Non-pigmented ciliary epithelial cell (primary cell): ENCODE measurements at places on chromosomes 4 and X.

GRCh38 chr4:139950568-139950967, 203.4 kb downstream of the MAML3 start:
- DNase-seq, result peak; percentile 68

- no peak for DNase-seq
Observed at GRCh38 chr4:74375824-74376426, 11.0 kb downstream of the EREG start.

GRCh38 chr4:65538571-65538970, 131.7 kb downstream of the EPHA5 start:
- peak; percentile 56 for DNase-seq

- peak; percentile 94 for DNase-seq
Observed at GRCh38 chr4:7813674-7814073, 126.0 kb downstream of the AFAP1 start.

- no peak for DNase-seq
Observed at GRCh38 chr4:80111276-80111675, 38.2 kb upstream of the ANTXR2 start.

GRCh38 chr4:13355111-13355880, 128.8 kb downstream of the RAB28 start:
- no peak for DNase-seq

- DNase-seq, result no peak
Observed at GRCh38 chrX:88355252-88355651, 391.8 kb upstream of the CPXCR1 start.

DNA sequence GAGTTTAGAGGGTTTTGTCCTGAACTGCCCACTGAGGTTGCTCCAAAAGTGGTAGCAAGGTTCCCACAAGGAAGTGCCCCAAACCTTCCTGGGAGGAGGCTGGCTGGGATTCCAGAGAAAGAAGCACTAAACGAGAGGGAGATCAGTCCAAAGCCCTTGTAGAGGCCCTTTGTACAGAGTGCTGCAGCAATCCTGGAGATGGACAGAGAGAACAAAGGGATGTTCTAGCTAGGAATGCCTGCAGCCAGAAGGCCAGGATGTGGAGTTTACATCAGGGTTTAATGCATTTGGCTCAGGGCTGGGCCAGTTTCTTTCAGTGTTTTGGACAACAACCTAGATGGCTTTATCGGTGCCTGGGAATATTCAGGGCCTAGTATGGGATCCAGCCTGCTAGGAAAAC, 2155.1 kb upstream of the AGA start:
- no peak for DNase-seq

DNA sequence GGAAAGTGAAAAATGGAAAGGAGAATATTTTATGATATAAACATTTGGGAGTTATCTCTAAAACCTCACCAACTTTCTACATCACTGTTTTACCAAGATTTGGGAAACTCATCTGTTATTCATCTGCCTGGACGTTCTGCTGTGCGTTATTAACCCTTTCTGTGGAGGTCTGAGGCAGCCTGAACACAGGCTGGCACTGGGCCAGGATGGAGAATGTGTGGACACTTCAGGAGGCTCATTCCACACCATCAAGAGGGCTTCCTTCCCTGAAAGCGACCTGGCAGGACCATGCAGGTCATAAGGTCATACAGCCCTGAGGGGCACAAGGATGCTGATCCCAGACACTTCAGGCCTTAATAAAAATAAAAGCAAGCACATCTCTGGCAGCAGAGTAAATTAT, 31.2 kb upstream of the TMEM184C start:
- DNase-seq, result no peak

DNA sequence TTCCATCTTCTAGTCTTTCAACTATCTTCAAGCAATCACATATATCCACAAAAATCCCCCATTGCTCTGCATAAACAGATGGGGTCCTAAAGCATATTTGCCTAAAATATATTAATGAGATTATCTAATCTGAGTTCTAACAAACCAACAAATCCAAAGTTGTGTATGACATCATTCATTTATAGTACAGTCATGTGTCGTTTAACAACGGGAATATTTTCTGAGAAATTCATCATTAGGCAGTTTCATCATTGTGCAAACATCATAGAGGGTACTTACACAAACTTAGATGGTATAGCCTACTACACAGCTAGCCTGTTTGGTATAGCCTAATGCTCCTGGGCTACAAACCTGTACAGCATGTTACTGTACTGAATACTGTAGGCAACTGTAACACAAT, 38.0 kb upstream of the SRD5A3 start:
- DNase-seq, result no peak

GRCh38 chr4:7960790-7961655, 21.4 kb upstream of the AFAP1 start:
- DNase-seq, result peak; percentile 79

- DNase-seq, result peak; percentile 81
Observed at GRCh38 chr4:183987987-183988392, 82.9 kb downstream of the STOX2 start.

DNA sequence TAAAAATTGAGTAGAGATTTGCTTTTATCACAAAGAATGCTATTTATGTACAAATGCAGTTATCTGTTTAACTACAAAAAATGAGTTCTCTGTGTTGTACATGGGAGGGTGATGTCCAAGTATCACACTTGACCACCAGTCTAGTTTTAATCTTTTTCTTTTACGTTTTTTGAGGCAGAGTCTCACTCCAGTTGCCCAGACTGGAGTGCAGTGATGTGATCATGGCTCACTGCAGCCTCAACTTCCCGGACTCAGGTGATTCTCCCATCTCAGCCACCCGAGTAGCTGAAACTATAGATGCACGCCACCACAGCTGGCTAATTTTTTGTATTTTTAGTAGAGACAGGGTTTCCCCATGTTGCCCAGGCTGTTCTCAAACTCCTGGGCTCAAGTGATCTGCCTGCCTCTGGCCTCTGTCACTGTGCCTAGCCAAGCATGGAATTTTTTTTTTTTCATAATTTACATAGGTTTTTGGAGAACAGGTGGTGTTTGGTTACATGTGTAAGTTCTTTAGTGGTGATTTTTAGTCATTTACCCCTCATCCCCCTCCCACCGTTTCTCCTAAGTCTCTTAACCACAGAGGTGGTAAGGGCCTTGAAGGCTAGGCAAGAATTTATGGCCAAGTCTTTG, 47.9 kb upstream of the RPA4 start:
- no peak for DNase-seq

DNA sequence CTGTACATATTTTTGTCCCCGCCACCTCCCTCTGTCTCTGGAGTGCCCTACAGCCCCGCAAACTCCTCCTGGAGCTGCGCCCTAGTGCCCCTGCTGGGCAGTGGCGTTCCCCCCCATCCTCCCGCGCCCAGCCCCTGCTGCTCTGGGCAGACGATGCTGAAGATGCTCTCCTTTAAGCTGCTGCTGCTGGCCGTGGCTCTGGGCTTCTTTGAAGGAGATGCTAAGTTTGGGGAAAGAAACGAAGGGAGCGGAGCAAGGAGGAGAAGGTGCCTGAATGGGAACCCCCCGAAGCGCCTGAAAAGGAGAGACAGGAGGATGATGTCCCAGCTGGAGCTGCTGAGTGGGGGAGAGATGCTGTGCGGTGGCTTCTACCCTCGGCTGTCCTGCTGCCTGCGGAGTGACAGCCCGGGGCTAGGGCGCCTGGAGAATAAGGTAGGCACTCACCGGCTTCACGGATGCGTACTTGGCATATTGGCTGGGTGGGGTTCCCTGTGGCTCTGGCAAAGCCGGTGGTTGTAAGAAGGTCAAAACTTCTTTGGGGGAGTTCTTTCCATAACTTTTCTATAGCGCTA, 653 bp downstream of the HHIP start:
- DNase-seq, result no peak

GRCh38 chr4:37562592-37562991, 123.6 kb downstream of the RELL1 start:
- DNase-seq, result no peak

- DNase-seq, result peak; percentile 68
Observed at GRCh38 chr4:55853484-55854046, at the start of gene EXOC1. EXOC1 (plus strand) TSS chr4:55853648; CDS start chr4:55858324, 4,676 bp downstream.

DNA sequence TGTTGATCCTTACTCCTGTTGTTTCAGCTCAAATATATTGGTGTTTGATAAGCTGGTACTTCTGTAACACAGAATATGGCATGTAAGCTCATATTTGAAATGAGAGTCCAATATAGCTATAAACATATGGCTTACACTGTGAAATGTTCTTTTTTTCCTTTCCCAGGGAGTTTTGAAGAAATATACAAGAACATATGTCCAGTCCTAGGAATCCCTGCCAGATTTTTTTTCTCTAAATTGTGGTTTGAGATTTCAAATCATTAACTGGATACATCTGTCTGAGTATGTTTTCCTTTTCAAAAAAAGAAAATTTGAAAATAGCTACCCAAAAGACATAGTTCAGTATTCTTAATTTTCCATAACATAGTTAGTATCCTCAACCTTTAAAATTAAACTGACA, 60.2 kb downstream of the HMGB2 start:
- DNase-seq, result no peak

- DNase-seq, result peak; percentile 36
Observed at GRCh38 chr4:169338241-169338640, 67.5 kb upstream of the SH3RF1 start.

DNA sequence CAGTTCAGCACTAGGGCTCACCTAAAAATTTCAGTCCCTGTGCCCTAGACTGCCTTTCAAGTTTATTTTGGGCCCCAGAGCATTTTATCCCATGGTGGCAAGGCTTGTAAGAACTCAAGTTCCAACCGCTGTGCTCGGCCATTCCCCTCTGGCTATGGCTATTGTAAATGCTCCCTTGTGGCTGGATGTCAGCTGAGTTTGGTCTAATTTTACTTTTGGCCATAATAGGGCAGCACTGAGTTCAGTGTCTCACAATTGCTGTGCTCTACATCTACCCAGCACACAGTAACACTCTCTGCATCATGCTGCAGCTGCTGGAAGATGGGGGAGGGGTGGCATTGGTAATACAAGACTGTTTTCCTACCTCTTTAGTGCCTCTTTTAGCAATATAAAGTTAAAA, 210.8 kb upstream of the IRS4 start:
- no peak for DNase-seq

DNA sequence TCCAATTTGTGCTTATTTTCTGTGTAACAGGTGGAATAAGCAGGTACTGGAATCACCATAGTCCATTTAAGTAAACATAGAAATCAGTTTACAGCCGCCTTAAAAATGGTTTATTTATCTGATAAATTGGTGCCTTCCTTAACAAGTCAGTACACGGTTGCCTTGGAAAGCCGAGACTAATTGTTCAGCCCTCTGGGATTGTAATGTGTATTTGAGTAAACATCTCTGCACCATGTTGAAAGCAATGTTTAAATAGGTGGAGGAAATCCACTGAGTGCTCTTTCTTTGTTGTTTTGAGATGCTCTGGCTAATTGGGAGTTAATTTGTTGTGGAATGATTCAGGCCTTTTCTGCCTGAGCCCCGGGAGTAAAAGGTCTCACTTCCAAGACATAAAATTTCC, 45.7 kb upstream of the ADRA2C start:
- no peak for DNase-seq

- no peak for DNase-seq
Observed at GRCh38 chrX:31223817-31224216, 152.0 kb upstream of the FTHL17 start.

DNA sequence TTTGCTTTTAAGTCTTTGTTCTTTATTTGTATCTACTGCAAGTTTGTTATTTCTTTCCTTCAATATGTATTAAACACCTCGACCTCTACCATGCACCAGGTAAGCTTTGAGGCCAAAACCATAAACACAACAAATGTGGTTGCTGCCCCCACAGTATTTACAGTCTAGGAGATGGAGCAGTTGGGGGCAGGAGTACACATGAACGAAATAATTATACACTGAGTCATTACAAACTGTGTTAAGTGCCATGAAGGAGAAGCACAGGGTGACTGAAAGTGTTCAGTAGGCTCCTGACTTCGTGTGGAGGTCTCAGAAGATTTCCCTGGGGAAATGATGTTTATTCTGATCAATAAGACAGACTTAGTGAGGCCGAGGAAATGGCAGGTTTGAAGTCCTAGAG, 30.3 kb downstream of the SLC25A43 start:
- no peak for DNase-seq
